ENCODE measurements at places on chromosomes 6 and 20.

DNA sequence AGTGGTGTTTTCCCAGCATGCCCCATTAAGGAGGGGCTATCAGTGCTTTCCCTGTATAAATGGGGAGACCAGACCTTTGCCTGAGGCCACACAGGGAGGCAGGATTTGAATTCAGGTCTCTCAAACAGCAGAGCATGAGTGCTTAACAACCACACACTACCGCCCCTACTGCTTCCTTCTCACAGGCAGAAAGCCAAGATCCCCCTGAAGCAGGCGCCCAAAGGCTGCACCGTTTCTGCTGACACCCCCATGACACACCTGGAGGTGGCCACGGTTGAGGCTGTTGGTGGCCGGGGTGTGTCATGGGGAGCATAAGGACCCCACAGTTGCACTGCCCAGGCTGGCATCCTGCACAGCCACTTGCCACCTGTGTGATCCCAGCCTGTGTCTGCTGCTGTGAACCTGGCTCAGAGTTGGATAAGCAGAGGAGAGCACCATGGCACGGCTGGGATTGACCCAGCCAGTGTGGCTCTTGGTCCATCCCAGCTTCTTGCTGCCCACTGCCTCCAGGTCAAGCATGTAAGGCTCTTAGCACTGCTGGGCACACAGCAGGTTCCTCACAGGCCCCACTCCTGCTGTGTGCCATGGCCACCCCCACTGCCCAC lies 28.3 kb downstream of the PCK1 start:
- no peak for DNase-seq

- DNase-seq = peak; percentile 83
These were observed 105.5 kb upstream of the MYL9 start for GRCh38 chr20:36435592-36436541.

- no peak for DNase-seq
These were observed 33.7 kb downstream of the SRSF3 start for GRCh38 chr6:36627801-36628246.

DNA sequence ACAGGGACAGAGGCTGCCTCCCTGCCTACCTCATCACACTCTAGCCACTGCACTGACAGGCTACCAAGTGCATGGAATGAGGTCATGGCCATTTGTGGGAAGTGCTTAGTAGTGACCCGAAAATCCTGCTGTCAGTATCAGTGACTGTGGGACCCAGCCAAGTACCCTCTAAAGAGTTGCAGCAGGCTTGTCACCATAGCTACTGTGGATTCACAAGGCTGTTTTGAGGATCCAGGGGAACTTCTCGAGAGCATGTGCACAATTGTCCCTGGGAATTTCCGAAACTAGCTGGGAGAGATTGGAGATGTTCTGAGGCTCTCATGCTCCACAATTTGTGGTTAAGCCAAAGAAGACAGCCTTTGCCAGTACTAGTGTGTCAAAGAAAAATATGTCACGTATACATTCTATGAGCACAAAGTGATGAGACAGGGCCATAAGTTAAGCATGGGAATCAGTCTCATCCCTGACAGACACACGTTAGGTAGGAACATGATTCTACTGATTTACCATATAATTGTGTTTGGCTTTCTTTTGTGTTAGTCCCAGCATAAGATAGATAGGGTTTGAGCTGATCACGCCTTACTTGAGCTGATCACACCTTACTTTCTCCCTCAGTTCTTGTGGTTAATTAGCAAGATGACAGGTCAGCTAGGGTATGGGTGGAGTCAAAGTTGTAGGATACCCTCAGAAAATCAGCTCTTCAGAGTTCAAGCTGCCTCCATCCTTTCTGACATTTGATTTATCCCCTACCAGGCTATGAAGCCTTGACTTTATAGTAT lies 42.6 kb upstream of the TMEM170B start:
- DNase-seq = no peak

- no peak for DNase-seq
These were observed 59.7 kb downstream of the PKHD1 start for GRCh38 chr6:52027699-52028098.

GRCh38 chr6:159832946-159833345 lies 32.9 kb downstream of the PNLDC1 start:
- no peak for DNase-seq

- no peak for DNase-seq
These were observed 97.5 kb downstream of the NFATC2 start for GRCh38 chr20:51444922-51445438.

DNA sequence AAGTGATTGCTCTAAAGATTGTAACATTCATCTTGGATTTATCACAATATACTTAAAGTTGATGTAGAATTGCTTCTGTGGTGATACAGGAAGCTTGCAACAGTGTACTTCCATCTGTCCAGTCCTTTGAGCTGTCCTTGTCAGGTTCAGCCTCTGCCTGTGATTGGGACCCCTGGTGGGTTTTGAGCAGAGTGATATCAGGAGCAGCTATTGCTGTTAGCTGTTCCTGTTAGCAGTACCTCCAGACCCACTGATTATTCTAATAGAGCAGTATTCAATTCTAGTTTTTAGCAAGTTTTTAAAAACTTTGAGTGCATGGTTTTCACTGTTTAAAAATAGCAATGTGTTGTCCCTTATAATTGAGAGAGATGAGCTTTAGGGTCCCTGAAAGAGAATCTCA lies 48.8 kb downstream of the TULP4 start:
- DNase-seq = no peak

- no peak for DNase-seq
These were observed 390.2 kb downstream of the LAMA2 start for GRCh38 chr6:129273161-129273560.

GRCh38 chr20:31602779-31603441 lies 2.2 kb upstream of the ID1 start:
- no peak for DNase-seq

DNA sequence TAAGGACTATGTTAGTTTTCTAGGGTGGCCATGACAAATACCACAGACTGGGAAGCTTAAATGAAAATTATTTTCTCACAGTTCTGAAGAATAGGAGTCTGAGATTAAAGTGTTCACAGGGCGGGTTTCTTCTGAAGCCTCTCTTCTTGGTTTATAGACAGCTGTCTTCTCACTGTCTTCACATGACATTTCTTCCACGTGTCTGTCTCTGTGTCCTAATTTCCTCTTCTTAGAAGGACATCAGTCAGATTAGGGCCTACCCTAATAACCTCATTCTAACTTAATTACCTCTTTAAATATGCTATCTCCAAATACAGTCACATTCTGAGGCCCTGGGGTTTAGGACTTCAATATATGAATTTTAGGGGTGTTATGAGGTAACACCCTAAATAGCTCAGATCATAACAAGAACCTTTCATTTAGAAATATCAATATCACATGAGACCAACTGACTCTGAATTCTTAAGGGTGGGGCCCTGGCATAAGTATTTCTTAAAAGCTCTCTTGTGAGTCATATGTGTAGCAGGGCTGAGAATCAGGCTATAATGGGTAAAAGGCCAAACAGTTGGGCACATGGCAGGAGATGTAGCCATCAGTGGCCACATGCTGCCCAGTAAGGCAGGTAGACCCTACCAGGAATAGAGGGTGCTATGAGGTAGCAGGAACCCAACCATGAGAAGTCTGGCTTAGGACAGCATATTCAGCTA lies 62.0 kb upstream of the TENT5A start:
- DNase-seq = no peak

GRCh38 chr6:115091461-115091860 lies 748.6 kb upstream of the HS3ST5 start:
- DNase-seq = no peak

DNA sequence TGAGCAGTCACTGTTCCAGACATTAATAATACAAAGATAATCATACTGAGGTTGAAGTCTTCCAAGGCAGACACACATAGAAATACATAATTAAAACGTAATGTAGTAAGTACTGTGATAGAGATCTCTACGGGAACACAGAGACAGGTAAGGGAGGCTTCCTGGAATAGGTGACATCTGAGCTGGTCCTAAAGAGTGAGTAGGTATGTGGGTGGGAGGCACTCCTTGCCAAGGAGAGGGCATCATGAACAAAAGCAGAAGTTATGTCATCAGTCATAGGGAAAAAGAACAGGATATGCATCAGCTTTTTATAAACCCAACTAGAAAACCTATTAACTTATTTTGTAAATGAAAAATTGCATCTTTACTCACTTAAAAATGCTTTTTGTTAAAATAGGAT lies 110.0 kb downstream of the MAP7 start:
- no peak for DNase-seq

DNA sequence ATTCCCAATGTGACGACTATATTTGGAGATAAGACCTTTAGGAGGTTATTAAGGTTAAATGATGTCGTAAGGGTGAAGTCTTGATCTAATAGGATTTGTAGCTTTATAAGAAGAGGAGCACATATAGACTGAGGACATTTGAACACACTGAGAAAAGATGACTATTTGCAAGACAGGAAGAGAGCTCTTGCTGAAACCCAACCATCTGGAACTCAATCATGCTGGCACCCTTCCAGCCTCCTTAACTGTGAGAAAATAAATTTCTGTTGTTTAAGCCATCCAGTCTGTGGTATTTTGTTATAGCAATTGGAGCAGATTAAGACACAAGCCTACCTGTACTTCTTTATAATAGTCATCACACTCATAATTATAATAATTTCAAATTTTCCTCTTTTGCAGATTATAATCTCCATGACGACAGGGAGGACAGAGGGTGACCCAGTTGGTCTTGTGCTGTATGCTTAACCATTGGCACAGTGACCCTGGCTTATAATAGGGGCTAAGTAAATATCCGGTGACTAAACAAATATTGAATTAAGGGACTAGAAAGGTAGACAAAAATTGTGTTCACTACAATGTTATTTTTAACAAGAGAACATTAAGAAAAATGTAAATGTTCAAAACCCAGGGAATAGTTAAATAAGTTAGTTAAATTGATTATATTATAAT lies 206.4 kb upstream of the HDDC2 start:
- no peak for DNase-seq

- DNase-seq = no peak
These were observed 17.2 kb upstream of the MAS1L start for GRCh38 chr6:29504961-29505360.

GRCh38 chr20:40710603-40711002 lies 21.6 kb upstream of the MAFB start:
- no peak for DNase-seq

- DNase-seq = no peak
These were observed 184.2 kb downstream of the LY86 start for GRCh38 chr6:6772751-6773150.

DNA sequence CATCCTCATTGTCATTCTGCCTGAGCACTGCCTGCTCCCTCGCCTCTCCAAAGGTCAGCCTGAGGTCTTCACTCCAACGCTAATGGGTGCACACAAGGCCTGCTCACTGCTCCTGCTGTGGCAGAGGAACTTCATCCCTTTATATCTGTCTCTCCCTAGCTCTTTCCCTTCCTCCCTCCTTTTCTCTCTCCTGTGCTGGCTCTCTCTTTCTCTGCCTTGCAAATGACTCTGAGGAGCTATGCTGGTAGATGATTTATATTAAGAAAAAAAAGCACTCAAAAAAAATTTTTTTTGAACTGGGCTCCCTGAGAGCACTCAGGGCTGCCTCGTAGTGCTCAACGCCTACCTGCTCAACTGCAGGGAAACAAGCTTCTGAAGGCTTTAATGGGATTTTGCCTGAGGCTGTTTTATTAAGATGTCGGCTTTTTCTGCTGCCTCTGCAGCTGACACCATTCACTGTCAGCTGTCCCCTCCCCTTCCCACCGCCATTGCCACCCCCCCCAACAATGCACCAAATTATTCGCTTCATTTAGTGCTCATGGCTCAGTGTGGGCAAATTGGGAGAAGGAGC lies 137.7 kb upstream of the DEFB112 start:
- DNase-seq = no peak

DNA sequence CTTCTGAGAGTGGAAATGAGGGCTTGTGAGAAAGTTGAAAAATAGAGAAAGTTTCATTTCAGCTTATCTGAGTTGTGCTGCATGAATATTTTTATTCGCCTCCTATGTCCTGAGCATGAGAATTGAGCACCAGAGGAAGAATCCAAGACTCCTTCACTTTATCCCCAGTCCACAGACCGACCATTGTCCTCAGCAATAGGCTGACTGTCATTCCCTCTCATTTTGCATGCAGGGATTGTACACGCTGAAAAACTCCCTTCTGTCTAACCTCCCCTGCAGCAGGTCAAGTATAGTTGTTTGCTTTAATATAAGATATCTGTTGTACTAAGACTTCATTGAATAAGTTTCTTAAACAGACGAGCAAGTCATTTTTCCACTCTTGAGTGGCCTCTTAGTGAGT lies 437.6 kb downstream of the PRKN start:
- no peak for DNase-seq

GRCh38 chr6:106609699-106610098 lies 19.6 kb downstream of the RTN4IP1 start:
- no peak for DNase-seq

DNA sequence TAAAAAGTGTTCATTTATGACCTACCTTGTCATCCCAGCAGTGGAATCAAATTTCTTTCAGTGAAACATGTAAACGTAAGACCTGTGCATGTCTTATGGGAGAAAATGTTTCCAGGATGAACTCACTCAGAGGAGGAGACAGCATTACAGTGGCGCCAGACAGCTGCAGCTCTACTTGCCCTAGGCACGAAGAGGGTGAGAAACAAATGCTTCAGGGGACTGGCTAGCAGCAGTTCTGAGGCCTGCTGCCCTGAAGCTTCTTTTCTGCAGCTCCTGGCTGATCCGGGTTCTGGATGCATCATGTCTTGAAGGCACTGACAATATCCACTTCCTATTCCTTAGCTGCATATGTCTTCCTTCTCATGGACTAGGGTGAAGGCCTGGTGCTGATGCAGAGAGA lies 120.2 kb downstream of the QRSL1 start:
- no peak for DNase-seq

DNA sequence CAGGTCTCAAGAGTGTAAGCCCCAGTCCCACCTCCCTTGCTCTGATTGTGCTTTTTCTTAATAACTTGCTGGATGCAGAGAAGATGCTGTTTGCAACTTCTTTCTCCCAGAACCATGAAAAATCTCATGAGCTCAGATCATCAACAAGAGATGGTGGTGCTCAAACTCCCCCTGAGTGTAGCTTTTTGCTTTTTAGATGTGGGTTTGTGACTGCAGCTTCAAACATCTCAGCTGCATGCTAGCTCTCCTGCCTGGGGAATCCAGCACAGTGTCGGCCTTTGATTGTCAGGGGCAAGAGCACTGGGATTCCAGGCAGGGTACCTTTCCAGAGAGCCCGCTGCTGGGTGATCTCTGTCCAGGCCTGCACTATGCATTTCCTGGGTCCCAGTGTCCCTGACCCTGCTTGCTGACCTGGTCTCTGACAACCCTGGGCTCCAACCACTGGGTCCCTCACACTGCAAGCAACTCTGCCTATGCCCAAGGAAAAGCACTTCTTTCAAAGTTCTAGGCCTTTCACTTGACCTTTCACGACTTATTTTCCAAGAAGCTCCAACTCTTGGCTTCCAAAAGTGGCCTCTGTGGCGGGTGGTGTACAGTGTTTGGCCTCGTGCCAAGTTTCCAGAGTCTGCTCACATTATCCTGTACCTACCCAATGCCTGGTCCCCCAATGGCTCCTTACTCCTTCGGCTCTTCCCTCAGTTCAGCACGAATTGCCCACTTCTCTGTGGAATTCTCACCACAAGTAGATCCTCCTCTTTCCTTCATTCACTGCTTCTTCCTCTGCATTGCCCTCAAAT lies 69.7 kb upstream of the LY86 start:
- no peak for DNase-seq

GRCh38 chr6:144049386-144049785 lies 41.3 kb upstream of the PLAGL1 start:
- no peak for DNase-seq

- no peak for DNase-seq
These were observed 2.2 kb upstream of the COL9A3 start for GRCh38 chr20:62814709-62815065.
